Mesothelial cell of epicardium (in vitro differentiated cells): ENCODE measurements at places on chromosomes 16 and 17. TPM values are rescaled to one million over a fixed set of nuclear protein-coding genes. Genes with fewer than 3 reads are reported as not detected.

USH1G gene
- total RNA-seq = 3.1 to 3.9 TPM (median 3.9 TPM) in 3 replicates

GRCh38 chr16:84535408-84535807 lies 30.9 kb upstream of the MEAK7 start:
- H3K4me1 ChIP-seq = peaks cover 46% of the 10 kb centered on the region
- no peak for DNase-seq
- no peaks in the 10 kb centered on the region for H3K36me3 ChIP-seq
- no peak overlapping the region for H3K4me3 ChIP-seq
- H3K27me3 ChIP-seq = no peaks in the 10 kb centered on the region

GRCh38 chr17:74547736-74548135 lies 1.8 kb upstream of the CD300C start:
- H3K4me3 ChIP-seq = no peak overlapping the region
- no peak overlapping the region for H3K27ac ChIP-seq
- peaks cover 18% of the 10 kb centered on the region for H3K27me3 ChIP-seq
- DNase-seq = no peak
- no peaks in the 10 kb centered on the region for H3K4me1 ChIP-seq

FOXJ1 gene
- total RNA-seq = 2.0 to 2.1 TPM (median 2.1 TPM) in 3 replicates

DNA sequence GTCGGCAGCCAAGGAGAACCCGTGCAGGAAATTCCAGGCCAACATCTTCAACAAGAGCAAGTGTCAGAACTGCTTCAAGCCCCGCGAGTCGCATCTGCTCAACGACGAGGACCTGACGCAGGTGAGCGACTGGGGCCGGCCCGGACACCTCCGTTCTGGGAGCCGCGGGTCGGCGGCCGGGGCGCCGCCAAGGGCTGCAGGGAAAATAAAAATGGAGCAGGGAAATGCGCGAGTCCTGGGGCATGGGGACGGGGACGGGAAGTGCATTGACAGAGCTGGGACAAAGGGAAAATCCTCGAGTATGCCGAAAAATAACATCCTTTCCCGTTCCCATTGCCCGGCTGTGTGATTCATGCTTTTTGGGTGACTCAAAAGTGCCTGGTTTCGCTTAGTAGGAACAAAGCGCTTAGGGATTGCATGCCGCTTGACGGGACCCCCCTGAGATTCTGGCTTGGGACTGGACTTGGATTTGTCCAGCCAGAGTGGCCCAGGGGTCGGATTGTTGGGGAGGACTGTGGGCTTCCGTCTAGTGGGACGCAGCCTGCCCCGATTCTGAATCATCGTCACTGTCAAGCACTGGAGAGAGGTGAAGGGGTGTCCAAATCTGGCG lies 699 bp downstream of the MPRIP start:
- peak overlapping the region; percentile 94 for H3K4me3 ChIP-seq
- H3K36me3 ChIP-seq = peaks cover 5% of the 10 kb centered on the region
- peaks cover 40% of the 10 kb centered on the region for H3K4me1 ChIP-seq
- H3K27ac ChIP-seq = peak overlapping the region; percentile 97
- no peaks in the 10 kb centered on the region for H3K27me3 ChIP-seq
- DNase-seq = no peak
